Stimulated activated CD4-positive, alpha-beta T cell treated with anti-CD3 and anti-CD28 coated beads, Interleukin-4, amount 100 ng/mL, for 48 hours (primary cell): ENCODE measurements at places on chromosomes 16 and 17.
A peak's percentile ranks its signal among the peaks of the same experiment; 100 is the strongest.

DNA sequence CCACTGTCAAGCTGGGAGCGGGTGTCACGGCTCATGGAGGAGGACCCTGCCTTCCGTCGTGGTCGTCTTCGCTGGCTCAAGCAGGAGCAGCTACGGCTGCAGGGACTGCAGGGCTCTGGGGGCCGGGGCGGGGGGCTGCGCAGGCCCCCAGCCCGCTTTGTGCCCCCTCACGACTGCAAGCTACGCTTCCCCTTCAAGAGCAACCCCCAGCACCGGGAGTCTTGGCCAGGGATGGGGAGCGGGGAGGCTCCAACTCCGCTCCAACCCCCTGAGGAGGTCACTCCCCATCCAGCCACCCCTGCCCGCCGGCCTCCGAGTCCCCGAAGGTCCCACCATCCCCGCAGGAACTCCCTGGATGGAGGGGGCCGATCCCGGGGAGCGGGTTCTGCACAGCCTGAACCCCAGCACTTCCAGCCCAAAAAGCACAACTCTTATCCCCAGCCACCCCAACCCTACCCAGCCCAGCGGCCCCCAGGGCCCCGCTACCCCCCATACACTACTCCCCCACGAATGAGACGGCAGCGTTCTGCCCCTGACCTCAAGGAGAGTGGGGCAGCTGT is 11.6 kb downstream of the SLC52A1 start:
- DNase-seq, result no peak

DNA sequence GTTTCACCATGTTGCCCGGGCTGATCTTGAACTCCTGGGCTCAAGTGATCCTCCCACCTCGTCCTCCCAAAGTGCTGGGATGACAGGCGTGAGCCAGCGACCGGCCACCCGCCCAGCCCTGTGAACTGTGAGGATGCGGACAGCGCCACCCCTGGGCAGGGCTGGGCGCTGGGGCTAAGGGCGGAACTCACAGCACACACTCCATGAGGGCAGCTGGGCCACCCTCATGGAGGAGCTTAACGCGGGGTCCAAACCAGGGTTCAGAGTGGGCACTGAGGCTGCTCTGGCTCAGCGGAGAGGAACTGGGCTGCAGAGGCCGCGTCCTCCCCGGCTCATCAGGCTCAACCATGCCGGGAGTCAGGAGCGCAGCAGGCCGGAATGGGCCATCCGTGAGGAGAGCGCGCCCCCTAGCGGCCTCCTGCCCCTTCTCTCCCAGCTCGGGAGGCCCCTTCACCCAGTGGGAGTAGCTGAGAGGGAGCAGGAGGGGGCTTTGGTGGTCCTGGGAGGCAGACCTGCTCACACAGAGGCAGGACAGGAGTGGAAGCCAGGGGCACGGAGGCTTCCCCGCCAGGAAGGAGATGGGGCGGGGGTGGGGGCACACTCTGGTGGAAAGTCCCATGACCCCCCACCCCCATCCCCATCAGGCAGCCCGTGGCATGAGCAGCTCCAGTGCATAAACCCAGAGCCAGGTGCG is 13.8 kb downstream of the CORO7 start:
- peak; percentile 56 for DNase-seq

DNA sequence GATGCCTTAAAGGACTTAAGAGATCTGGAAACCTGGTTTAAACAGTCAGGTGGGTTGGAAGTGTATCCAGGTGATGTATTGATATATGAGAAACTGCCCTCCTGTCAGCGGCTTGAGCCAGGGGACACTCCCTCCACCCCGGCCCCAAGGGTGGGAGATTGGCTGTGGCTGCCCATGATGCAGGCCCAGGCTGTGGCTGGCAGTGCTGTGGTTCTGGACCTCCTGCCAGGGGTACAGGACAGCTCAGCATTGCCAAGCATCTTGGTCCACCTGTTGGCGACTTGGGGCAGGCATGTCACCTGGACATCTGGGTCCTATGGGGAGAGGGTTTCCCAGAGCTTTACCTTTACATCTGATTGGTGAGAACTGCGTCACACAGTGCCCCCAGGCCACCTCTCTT is 201.0 kb downstream of the SPECC1 start:
- DNase-seq, result no peak

- DNase-seq, result no peak
These were observed 59.1 kb downstream of the NOG start for GRCh38 chr17:56652628-56653027.

DNA sequence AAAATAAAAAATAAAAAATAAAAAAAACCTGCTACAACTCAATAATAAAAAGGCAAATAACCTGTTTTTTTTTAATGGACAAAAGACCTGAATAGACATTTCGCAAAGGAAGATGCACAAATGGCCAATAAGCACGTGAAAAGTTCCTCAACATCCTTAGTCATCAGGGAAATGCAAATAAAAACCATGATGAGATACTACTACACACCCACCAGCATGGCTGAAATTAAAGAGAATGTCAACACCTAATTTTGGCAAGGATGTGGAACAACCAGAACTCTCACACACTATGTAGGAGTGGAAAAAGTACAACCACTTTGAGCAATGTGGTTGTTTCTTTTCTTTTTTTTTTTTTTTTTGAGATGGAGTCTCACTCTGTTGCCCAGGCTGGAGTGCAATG is 24.6 kb downstream of the COG7 start:
- DNase-seq, result no peak

- DNase-seq, result no peak
These were observed 153.4 kb upstream of the PLCG2 start for GRCh38 chr16:81625544-81626153.

DNA sequence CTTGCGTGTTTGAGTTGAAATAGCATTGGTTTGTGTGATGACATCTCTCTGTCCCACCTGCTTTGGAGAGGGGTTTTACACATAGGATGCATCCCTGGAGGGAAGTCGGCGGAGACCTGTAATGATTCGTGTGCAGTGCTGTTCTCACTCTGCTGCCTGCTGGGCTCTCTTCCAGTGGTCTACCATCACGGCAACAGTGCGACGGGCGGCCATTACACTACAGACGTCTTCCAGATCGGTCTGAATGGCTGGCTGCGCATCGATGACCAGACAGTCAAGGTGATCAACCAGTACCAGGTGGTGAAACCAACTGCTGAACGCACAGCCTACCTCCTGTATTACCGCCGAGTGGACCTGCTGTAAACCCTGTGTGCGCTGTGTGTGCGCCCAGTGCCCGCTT is 41.1 kb upstream of the CRISPLD2 start:
- no peak for DNase-seq

- DNase-seq, result no peak
These were observed 100.9 kb downstream of the AMFR start for GRCh38 chr16:56324406-56324805.

DNA sequence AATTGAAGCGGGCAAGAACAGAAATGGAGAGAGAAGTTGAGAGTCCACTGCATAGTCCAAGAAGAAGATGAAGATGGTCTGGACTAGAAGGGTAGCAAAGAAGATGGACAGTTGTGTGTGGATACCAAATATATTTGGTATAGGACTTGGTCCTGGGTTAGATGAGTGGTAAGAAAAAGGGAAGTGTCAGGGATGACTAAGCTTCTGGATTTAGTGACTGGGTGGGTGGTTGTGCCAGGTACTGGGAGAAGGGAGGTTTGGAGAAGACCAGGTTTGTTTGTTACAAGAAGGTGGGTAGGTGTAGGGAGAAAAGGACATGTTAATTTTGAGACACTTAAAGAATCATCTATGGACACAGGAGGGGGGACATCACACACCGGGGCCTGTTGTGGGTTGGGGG is 5.4 kb downstream of the VMP1 start:
- no peak for DNase-seq

DNA sequence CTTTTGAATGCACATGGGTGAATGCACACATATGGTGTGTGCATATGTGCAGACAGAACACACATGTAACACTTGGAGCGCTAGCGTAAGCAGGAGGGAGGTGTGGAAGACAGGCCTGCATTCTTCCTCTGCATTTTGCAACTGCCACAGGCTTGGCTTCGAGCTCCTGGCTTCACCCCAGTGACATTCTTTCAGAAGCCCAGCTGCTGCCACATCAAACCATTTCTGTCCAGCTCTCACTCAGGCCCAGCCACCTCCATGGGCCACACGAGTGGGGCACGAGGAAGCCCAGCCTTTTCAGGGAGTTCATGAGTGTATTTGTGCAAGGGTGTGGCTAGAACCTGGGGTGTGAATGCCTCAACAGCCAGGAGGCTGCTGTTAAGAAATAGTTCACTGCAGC is 18.8 kb downstream of the LGALS3BP start:
- DNase-seq, result no peak

DNA sequence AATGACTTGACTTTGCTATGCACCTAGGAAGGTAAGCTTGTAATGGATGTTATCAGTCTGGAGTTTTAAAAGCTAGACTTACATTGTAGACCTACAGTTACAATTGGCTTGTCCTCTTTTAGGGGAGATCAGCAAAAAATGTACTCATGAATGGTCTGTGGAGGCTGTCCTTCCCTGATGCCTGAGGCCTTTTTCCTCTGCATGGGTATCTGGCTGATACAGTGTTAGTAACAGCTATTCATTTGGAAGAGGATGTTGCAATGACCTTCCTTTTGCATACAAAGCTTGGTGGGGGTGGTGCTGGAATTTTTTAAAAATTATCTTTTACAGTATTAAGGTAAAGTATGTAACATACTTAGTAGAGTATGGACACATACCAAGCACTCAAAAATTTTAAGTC is 525.5 kb downstream of the KIF2B start:
- no peak for DNase-seq

DNA sequence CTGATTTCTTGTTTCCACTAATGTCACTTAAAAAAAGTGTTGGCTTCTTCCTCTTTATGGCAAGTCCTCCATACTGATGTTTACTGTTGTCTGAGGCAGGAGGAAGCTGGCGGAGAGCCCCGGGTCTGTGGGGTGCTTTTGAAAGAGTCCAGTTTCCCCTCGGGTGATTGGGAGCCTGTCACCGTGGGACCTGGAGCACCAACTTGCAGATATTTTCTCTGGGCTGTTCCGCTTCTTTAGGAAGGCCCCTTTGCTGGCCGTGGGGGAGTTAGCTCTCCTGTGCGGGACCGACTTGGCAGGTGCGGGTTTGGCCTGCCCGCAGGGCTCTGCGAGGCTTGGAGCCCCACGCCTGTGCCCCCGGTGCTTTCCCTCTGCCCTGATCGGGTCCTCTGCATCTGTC is 3.1 kb downstream of the BANP start:
- DNase-seq, result no peak

DNA sequence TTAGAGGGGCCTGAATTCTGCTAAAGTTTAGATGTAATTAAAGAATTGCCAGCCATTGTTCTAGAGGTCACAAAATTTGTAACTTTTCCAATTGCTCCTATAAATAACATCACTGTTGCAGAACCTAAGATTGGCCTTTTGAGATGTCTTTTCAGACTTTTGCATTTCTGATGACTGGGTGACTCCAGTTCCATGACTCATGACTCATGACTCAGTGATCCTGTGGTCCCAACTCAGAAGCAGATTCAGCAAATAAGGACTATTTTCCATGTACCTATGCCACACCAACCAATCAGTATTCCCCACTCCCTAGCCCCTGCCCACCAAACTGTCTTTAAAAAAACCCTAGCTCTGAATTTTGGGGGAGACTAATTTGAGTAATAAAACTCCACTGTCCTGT is 740.9 kb downstream of the CDH8 start:
- DNase-seq, result no peak
